Hair follicle dermal papilla cell (primary cell): ENCODE measurements at places on chromosomes 3 and 15. TPM values are rescaled to one million over a fixed set of nuclear protein-coding genes. Genes with fewer than 3 reads are reported as not detected.

The MYO5C gene
- 0.24 and 0.49 TPM in 2 replicates for total RNA-seq

The CD86 gene
- total RNA-seq: not detected in 2 replicates

The RPS17 gene
- total RNA-seq: 677 and 761 TPM in 2 replicates

The SKOR1 gene
- total RNA-seq: 0.24 and 0.49 TPM in 2 replicates

The SLC6A1 gene
- not detected in 2 replicates for total RNA-seq

The CCDC191 gene
- 3.6 TPM in 2 replicates for total RNA-seq

The SCAMP5 gene
- total RNA-seq: 1.5 and 7.7 TPM in 2 replicates

The OXSM gene
- 5.8 and 6.6 TPM in 2 replicates for total RNA-seq

The IL17RC gene
- 63.6 and 69.1 TPM in 2 replicates for total RNA-seq

The PRR20G gene
- total RNA-seq: not detected in 2 replicates

The CASR gene
- not detected in 2 replicates for total RNA-seq

The RBMS3 gene
- total RNA-seq: 72.9 and 76.7 TPM in 2 replicates

The CMTM6 gene
- total RNA-seq: 58.4 and 58.7 TPM in 2 replicates

The NUSAP1 gene
- total RNA-seq: 10.8 and 11.2 TPM in 2 replicates

The ADAMTSL3 gene
- not detected in 2 replicates for total RNA-seq

The SOX14 gene
- total RNA-seq: not detected in 2 replicates

The DAZL gene
- total RNA-seq: under 0.01 and 0.16 TPM in 2 replicates

The COL8A1 gene
- 36.4 and 726 TPM in 2 replicates for total RNA-seq

The LTF gene
- total RNA-seq: under 0.01 TPM in 1 of 2 replicates, not detected in the other

The FANCD2 gene
- 3.4 and 4.6 TPM in 2 replicates for total RNA-seq

The ALDH1A2 gene
- 1.1 and 1.2 TPM in 2 replicates for total RNA-seq

The GASK1A gene
- total RNA-seq: 0.97 and 1.3 TPM in 2 replicates

The ZNF80 gene
- total RNA-seq: not detected in 2 replicates

The SAMD7 gene
- total RNA-seq: not detected in 2 replicates

The SPESP1 gene
- total RNA-seq: 2.6 and 5.0 TPM in 2 replicates

The EIF4G1 gene
- 274 and 300 TPM in 2 replicates for total RNA-seq

The SOX2 gene
- 6.3 and 8.9 TPM in 2 replicates for total RNA-seq

The C2CD4A gene
- total RNA-seq: not detected in 2 replicates

The GRIP2 gene
- 1.3 and 2.7 TPM in 2 replicates for total RNA-seq

The MOBP gene
- total RNA-seq: not detected in 2 replicates

The CKMT1A gene
- not detected in 2 replicates for total RNA-seq

The GRK7 gene
- total RNA-seq: 0.12 TPM in 1 of 2 replicates, not detected in the other

The SCAANT1 gene
- total RNA-seq: not detected in 2 replicates

The ILDR1 gene
- total RNA-seq: not detected in 2 replicates
